ENCODE measurements at places on chromosomes 7 and 10. TPM values are rescaled to one million over a fixed set of nuclear protein-coding genes. Genes with fewer than 3 reads are reported as not detected.

Gene PAPOLB
- not detected for total RNA-seq

Gene GBX1
- not detected for total RNA-seq

Gene C10orf105
- total RNA-seq: not detected

Gene ALOX5
- 4.8 TPM for total RNA-seq

Gene SPAM1
- not detected for total RNA-seq

Gene CDCA7L
- 5.2 TPM for total RNA-seq

Gene TBXAS1
- 6.6 TPM for total RNA-seq

Gene AKR1D1
- 206 TPM for total RNA-seq

Gene DLX6
- total RNA-seq: not detected

Gene SFTPD
- total RNA-seq: 0.73 TPM

Gene CYP26C1
- total RNA-seq: 0.08 TPM

Gene ZDHHC6
- total RNA-seq: 11.4 TPM

- DNase-seq: no peak
These were observed 42.3 kb downstream of the CTBP2 start for GRCh38 chr10:125118011-125118611.

GRCh38 chr7:101140339-101140699, 13.4 kb downstream of the SERPINE1 start:
- DNase-seq: no peak

DNA sequence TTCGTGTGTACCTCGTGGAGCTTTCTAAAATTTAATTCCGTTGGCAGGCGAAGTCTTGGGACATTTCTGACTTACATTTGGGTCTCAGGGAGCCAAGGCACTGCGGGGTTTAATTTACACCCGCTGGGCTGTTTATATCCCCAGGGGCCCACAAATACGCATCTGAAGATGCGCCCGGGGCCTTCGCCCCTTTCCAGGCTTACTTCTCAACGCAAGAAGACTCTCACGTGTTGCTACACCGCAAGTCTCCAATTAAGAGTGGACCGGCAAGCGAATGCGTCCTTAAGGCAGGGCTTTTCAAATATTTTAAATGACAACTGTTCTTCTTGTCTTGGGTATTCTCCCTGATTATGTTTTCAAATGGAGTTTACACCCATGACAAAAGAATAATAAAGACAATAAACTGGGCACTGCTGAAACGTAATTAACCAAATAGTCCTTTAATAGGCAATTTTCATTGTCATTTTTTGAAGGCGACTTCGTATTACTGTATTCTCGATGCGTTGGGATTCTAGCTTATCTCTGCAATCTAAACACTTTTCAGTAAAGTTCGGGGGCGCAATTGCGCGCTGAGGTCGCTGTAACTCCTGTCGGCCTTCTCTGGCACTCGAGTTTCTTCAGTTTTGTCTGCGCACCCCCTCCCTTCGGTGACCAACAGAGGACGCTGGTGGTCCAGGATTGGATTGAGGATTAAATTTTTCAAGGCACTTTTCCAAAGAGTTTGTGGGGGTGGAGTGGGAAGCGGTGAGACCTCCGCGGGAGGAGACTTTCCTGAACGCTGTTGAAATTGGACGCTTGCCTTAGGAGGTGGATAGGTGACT, 837 bp upstream of the IGFBP3 start:
- peak; percentile 57 for DNase-seq

GRCh38 chr7:125465527-125465926, 535.9 kb upstream of the POT1 start:
- DNase-seq: no peak

DNA sequence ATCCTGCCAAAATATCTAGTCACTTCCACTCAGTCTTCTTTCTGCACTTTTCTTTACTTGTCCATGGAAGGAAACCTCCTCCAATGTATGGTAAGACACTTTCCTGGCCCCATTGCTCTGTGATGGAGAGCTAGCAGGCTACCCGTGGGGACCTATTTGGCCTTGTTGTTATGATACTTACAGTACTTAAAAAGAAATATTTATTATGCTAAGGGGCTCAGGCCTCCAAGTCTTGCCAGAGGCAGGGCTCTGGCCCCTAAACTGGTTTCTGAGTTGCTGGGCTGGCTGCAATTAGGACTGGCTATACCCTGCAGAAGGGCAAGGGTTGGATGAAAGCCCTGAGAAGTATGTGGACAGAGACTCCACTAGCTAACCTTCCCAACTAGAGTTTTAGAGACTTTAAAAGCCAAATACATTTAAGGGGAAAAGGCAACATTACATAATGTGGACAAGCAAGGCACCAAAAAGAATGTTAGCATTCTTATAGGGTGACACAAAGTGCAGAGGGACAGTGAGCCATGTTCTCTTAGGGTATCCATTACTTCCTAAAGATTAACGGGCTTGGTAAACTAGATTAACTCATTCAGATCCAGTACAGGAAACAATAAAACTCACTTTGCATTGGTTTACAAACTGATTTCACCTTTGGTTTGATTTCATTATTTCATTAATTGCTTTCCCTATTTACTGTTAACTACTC, 84.9 kb upstream of the INHBA start:
- DNase-seq: no peak

DNA sequence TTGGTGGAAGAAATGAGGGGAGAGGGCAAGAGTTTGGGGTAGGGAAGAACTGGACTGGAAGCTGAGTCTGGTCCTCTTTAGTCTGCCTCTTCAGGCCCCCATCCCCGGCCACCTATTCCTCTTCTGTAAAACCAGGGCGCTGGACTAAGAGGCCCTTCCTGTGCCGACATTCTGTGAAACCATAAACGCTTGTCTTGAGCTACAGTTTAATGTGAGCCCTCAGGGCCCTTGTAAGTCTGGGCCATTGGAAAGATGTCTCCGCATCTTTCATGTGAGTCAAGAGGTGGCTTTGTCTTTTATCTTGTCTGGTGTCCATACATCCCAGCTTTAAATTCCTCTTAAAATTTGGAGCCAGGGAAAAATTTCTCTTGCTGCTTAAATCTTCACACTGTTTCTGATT, 90.6 kb downstream of the PLCE1 start:
- DNase-seq: no peak

GRCh38 chr10:130579913-130580312, 443.7 kb downstream of the GLRX3 start:
- DNase-seq: no peak

DNA sequence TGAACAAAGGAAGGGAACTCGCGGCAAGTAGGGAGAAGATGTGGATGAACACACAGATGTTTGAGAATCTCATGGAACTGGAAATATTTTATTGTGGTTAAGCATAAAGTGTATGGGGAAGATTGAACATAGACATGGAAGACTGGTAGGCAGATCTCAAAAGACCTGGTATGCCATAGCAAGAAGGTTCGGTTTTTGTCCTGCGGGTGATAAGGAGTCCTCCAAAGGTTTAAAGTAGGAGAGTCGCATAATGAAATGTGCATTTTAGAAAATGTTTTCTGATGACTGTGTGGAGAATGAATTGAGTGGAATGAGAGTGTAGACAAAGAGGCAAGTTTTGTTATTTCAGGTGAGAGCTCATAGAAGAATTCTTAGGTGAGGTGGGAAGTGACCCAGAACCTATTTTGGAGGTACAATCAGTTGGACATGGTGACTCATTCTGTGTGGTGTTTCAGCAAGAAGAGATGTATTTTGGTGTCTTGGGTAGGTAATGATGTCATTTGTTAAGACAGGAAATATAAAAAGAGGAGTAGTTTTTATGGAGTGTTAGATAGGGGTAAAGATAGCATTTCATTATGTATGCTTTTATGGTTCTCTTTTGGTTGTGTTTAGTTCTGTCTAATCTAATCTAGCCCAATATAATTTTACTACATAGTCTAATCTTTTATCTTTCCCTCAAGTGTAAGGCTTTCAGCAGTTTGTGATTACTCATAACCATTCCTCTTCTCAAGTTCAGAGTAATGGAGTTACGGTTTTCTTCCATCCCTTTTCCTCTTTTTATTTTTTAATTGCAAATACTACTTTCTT, 239.2 kb downstream of the EXOC4 start:
- DNase-seq: no peak

GRCh38 chr10:122282909-122283308, 11.8 kb downstream of the BTBD16 start:
- peak; percentile 24 for DNase-seq

DNA sequence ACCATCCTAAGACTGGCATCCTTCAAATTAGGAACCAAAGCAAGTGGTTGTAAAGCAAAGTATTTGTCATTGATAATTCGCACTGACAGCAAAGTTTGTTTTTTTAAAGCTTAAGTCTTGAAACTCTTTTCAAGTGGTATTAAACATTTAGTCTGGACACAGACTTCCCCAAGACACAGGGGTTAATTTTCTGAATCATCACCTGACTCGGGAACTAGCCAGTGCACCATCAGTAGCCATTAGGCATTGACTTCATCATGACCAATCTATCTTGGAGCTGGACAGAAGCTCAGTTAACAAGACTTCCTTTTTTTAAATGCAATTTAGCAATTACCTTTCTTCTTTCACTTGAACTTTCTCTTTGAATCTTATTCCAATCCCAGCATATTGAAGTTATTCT, 210.6 kb downstream of the ZNF365 start:
- no peak for DNase-seq

GRCh38 chr7:102426268-102427018, 6.9 kb upstream of the ORAI2 start:
- no peak for DNase-seq

DNA sequence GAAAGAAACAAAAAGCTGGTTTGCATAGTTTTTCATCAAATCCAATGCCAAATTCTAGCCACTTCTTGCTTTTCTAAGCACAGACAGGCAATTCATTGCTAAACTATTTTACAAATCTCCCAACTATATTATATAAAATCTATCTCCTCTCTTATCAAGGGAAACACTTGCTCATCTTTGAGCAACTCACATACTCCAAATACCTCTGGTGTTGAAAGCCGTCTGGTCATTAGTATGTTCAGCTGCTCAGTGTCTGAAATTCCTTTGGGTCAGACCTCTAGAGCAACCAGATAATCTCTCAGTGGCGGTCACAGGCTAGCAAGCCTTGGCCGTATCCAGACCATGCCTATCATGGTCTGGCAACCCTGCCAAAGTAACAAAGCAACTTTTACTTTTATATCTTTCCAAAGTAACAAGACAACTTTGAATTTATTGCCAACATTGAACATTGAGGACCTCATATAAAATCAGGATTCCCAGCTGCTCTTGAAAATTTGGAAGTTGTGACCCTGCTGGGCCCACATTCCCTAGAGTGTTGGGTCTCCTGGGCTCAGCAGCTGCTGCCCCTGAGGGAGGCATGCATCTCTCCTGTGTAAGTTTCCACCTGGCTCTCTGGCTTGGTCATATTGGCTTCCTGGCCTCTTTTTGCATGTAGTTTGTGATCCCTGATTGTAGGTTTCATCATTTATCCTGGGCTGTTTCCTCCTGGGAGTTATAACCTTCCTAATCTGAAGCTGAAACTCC, 56.8 kb upstream of the LANCL2 start:
- DNase-seq: no peak

DNA sequence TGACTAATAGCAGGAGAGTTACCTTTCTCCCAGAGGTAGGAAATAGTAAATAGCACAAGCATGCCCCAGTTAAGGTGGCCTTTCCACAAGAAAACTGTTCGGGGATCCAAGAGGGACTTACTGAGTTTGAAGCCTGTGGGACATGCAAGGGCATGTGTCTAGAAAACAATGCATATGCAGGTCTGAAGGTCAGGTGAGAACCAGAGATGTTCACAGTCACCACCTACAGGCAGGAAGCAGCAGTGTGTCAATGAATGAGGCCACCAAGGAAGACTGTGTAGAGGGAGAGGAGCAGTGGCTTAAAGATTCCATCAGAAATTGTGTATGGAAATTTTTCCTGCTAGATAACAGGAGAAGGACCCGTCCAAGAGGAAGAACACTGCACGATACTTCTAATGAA, 66.0 kb downstream of the CALD1 start:
- no peak for DNase-seq

DNA sequence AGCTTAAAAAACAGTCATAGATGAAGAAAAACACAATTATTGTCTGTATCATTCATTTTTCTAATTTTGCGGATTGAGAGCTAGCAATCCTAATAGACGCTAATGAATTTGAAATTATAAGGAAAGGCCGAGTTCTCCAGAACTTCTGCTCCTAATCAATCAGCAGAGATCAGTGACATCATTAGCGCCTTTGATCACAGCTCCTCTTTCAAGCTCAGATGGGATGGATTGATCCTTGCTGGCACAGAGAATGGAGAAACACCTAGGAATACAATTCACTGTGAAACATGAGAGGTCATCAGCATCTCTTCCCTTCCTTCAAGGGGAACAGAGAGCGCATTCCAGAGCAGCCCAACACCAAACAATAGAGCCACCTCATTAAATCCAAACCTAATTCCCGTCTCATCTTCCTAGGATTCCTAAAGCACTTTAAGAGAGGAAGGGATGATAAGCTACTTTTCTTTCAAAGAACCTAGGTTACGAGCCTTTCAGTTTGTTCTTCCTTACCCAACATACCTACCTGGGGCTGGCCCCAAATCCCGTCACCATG, 24.4 kb downstream of the GLI3 start:
- no peak for DNase-seq

DNA sequence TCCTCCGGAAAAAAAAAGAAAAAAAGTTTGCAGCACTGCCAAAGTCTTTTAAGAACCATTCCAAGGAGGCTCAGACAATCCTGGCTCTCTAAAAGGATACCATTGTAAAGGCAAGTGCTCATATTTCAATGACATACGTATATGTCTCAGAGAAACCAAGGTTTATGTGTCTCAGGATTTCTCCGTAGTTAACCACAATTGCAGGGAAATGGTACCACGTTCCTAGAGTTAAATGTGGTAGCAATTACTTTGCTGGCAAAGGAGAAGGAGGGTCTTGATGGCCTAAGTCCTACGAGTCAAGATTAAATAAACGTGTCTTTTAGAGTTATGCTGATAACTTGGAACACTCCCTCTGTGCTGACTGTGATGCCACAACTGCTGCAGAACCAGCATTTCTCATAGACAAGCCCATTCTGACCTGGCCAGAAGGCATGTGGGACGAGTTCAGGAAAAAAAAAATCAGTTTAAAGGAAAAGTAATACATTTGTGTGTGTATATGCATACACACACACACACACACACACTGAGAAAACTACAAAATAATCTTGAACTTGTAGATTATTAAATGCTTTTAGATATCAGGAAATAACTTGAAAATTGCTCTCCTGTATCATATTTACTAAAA, 245.9 kb downstream of the FGFR2 start:
- no peak for DNase-seq

GRCh38 chr7:74356589-74357315, 67.5 kb downstream of the CLIP2 start:
- no peak for DNase-seq

GRCh38 chr10:49735848-49736563, 26.1 kb downstream of the OGDHL start:
- DNase-seq: no peak

- no peak for DNase-seq
These were observed 198.1 kb upstream of the NFE2L3 start for GRCh38 chr7:25953859-25954258.

DNA sequence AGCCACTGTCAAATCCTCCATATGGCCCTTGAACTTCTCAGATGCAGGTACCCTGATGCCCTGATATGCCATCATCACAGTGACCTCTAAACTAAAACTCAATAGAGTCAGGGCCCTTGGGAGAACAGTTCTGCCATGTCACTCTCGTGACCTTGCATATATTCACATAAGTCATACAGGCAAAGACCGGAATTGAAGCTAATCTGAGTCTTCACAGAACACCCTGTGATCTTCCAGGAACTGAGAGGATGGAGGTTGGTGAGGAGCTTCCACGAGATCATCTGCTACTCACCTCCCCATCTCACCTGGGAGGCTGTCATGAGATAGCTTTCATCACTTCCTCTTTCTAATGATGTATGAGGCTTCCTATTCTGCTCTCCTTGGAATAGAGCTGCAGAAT, 228.7 kb upstream of the CCDC6 start:
- no peak for DNase-seq

GRCh38 chr7:155283565-155284194, 14.0 kb upstream of the INSIG1 start:
- DNase-seq: no peak

Measured in left lobe of liver (tissue), 2 donors.